Tracheal epithelial cell (primary cell): ENCODE measurements at places on chromosomes 16 and 17. TPM values are rescaled to one million over a fixed set of nuclear protein-coding genes. Genes with fewer than 3 reads are reported as not detected.

The CCR7 gene
- not detected in 2 replicates for total RNA-seq

The KRT9 gene
- 0.72 TPM in 1 of 2 replicates, not detected in the other for total RNA-seq

The STXBP4 gene
- total RNA-seq: 4.3 and 5.5 TPM in 2 replicates

The CD300A gene
- total RNA-seq: not detected in 2 replicates

The OR4D1 gene
- not detected in 2 replicates for total RNA-seq

The NACA2 gene
- total RNA-seq: not detected in 2 replicates

The PERCC1 gene
- not detected in 2 replicates for total RNA-seq

The GALR2 gene
- 0.21 TPM in 1 of 2 replicates, not detected in the other for total RNA-seq

The ITGAX gene
- not detected in 2 replicates for total RNA-seq

The CCL8 gene
- total RNA-seq: not detected in 2 replicates

The CCL7 gene
- not detected in 2 replicates for total RNA-seq

The CLEC18B gene
- 2.4 TPM in 1 of 2 replicates, not detected in the other for total RNA-seq

The TSEN54 gene
- 20.2 and 50.1 TPM in 2 replicates for total RNA-seq
